Posterior cingulate gyrus (tissue), 11 donors: ENCODE measurements at places on chromosomes 1 and 21.

DNA sequence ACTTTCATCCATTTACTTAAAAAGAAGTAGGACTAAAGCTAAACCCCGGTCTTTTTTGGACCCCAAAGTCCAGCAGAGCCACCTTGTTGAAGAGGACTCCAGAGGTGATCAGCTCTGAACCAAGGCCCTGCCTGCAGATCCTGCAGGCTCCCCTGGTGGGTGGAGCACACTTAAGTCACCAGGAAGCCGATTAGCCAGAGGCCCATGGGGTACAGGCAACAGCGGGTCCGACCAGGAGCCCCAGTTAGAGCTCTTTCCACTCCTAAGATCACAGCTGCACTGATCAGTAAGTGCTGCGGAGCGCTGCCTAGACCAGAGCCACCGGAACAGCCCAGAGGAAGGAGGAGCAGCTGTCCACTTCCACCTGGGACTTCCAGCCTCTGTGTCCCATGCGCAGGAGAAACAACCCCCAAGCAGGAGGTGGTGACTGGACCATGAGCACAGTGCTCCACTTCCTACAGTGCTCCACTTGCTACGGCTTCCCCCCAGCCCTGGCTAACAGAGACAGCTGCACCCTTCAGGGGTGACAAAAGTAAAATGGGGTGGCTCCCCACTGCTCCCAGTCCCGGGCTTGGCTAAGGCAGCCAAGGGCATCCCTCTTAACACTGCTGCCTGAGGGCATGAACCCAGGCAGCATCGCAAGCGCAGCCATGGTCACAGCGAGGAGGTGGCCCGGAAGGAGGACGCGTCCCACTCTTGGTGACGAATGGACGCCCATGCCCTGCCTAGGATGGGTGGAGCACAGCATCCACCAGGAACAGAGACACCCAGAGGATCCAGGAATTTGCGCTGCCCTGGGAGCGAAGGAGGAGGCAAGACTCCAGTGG lies 58.0 kb downstream of the NPHP4 start:
- no peak for DNase-seq

- no peak for DNase-seq
These were observed 15.5 kb downstream of the LBR start for GRCh38 chr1:225412321-225412720.

DNA sequence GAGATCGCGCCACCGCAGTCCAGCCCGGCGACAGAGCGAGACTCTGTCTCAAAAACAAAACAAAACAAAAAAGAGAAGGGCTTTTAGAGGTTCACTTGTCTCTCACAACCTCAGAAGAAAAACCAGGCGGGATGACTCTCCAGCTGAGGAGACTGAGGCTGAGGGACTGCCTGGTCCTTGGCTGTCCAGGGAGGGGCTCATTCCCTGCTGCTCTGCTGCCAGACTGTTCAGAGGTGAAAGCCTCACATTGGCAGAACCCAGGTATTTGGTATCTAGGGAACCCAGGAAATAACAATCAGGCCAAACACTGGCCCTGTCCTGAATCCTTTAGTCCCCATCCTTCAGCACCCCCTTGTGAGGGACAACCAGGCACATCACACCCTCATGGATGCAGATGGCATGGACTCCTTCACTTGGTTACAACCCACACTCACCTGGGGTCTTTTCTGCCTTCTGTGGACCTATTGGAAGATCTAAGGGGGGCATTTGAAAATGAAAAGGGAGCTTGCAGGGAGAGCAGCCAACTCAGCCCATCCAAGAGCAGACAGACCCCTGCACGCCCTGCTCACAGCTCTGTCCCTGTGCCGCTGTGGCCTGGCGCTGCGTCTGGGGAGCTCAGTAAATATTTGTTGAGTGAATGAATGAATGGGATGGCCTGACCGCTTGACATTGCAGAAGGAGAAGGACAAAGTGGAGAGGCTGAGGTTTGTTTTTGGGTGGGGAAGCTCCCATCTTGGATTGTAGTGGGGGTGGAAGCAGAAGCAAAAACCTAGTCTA lies 33.4 kb downstream of the CD247 start:
- DNase-seq, result no peak

GRCh38 chr1:236389253-236389652 lies 4.8 kb upstream of the EDARADD start:
- no peak for DNase-seq

DNA sequence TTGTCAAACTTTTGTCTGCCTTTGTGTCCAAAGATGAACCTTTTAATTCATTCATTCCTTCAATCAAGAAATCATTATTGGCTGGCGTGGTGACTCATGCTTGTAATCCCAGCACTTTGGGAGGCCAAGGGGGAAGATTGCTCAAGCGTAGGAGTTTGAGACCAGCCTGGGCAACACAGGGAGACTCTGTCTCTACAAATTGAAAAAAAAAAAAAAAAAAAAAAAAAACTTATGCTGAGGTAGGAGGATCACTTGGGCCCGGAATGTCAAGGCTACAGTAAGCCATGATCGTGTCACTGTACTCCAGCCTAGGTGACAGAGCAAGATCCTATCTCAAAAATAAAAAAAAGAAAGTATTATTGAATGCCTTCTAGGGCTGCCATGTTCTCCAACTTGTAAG lies 51.3 kb upstream of the CXADR start:
- DNase-seq, result no peak

GRCh38 chr1:24705260-24706073 lies 39.8 kb upstream of the CLIC4 start:
- peak; percentile 54 for DNase-seq
